NCI-H2107 (cell line): ENCODE measurements at places on chromosomes 3 and 15.
A peak's percentile ranks its signal among the peaks of the same experiment; 100 is the strongest.

GRCh38 chr3:139689708-139690228 is 12.0 kb upstream of the NMNAT3 start:
- peak; percentile 72 for DNase-seq

GRCh38 chr15:25759421-25759820 is 103.7 kb downstream of the ATP10A start:
- DNase-seq = no peak

- no peak for DNase-seq
Observed at GRCh38 chr3:176807938-176808337, 389.3 kb downstream of the TBL1XR1 start.

GRCh38 chr15:73570355-73571032 is 62.7 kb downstream of the NPTN start:
- DNase-seq = no peak

GRCh38 chr3:183830187-183830586 is 4.8 kb upstream of the MAP6D1 start:
- no peak for DNase-seq

GRCh38 chr3:129491794-129492193 is 36.6 kb upstream of the RHO start:
- DNase-seq = no peak

- DNase-seq = no peak
Observed at GRCh38 chr3:31132132-31132769, 237.8 kb upstream of the GADL1 start.

DNA sequence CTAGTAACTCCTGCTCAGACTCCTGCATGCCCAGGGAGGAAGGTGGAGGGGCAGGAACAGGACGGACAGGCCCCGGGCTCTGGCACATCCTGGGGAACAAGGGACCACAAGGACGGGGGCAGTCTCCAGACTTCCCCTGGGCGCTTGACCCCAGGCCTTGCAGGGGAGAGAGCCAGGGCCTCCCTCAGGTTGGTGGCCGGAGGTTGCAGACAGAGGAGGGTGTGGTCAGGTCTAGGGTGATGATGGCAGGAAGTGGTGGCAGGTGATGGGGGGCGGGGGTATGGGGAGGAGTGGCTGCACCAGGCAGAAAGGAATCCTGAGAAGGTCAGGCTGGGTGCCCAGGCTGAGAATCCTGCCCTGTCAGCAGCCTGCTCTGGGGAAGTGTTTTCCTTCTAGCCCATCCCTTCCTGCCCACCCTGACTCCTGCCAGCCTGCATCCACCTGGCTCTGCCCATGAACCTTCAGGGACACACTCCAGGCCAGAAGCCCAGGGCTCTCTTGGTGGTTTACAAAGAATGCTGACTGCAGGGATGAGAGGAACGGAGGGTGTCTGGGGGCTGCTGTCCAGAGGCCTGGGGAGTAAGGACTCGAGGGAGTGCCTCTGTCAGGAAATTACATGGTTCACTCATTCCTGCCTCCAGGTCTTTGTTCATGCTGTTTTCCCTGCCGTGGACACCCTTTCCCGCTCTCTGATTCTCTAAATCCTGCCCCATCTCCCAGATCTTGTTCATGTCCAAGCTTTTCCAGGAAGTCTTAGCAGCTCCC is 15.8 kb downstream of the LOXL1 start:
- no peak for DNase-seq

- no peak for DNase-seq
Observed at GRCh38 chr15:101510212-101511197, 21.0 kb upstream of the PCSK6 start.

DNA sequence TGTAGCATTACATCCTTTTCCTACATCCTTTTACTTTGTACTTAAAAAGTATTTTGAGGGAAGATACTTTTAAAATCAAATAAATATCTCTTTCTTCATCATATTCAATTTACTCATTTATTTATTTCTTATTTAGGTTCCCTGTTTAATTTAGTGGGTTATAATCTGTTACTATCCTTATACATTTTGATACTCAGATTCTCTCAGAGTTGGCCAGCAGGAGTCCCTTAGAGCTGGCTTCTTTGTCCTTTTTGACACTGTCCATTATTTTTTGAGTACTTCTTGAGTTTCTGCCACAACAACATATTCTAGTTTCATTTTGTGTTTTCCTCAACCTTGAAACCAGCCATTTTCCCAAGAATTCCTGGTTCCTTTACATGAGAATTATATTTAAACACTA is 111.6 kb upstream of the DCBLD2 start:
- DNase-seq = no peak

GRCh38 chr3:58260733-58261132 is 23.1 kb downstream of the ABHD6 start:
- DNase-seq = no peak
